ENCODE measurements at places on chromosomes 7 and 10.

GRCh38 chr7:30684351-30684750 is 2.1 kb upstream of the CRHR2 start:
- no peak for DNase-seq

DNA sequence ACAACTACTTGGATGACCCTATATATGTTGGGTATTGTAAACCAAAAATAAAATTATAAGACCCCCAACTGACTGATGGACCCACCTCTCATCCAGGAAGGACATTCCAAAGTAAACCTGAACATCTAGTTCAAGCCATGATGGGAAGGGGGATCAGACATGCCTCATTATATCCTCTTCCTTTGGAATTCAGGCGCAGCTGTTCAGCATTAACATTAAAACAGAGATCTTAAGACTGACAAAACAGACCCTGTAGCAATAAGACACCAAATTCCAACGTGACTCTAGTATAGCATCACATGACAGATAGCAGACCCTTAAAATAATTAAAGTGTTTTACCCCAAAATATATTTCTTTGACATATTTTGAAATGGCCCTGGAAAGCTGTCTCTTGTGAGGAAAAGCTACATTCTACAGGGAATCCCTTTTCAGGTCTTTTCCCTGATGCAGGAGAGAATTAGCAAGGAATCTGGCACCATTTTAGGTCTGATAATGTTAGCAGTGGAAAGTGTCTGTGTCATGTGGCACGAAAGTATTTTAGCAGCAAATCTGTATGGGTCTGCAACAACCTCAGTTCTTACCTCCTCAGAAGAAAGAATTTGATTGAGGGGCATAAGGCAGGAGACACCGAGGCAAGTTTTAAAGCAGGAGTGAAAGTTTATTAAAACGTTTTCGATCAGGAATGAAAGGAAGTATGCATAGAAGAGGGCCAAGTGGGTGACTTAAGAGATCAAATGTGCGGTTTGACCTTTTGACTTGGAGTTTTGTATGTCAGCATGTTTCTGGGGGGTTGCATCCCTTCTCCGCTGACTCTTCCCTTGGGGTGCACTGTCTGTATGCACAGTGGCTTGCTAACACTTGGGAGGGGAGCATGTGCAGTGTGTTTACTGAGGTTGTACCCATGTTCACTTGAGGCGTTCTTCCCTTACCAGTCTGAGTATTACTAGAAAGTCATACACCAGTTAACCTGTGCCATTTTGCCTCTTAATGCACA is 236.6 kb upstream of the PPP1R3A start:
- DNase-seq = no peak

GRCh38 chr10:72277340-72277995 is 3.7 kb downstream of the DDIT4 start:
- no peak for DNase-seq

DNA sequence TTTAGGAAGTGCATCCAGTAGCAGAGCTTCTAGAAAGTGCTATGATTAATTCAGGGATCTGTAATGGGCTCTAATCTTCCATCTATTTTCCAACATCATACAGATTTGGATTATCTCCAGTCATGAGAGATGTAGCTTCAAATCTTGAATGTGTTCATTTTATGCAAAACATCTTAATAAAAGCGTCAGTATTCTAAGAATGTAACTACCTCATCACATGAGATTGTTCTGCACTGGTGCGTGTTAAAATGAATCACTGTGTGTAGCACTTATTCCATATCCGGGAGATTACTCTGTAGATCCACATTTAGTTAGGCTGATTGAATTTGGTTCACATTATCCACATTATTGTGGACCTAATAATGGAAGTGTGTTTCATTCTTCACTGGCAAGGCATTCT is 344.9 kb upstream of the CHRM2 start:
- no peak for DNase-seq

DNA sequence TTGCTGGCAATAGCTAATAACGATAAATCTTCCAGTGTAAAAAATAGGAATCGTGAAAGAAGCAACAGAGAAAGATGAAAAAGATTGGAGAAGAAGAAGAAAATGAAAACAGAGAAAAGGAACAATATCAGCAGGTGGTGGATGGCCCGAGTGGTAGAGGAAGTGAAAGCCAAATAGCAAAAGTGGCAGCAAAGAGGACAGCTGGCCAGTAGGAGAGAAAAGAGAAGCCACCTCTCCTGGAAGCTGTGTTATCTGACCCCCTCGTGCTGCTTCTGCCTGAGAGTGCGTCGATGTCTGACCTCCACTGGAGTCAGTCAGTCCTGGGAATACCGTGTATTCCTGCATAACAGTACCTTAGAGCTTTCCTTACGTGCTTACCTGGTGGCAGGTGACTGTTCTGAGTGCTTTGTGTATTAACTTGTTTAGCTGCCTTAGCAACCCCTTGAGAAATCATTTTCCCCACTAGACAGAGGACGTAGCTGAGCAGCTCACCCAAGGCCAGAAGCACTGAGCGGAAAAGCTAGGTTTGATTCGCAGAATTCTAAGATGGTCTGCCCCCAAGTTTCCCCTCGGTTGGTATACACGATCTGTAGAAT is 88.3 kb downstream of the CHN2 start:
- DNase-seq = peak; percentile 30

- DNase-seq = no peak
These were observed 190.5 kb downstream of the SKAP2 start for GRCh38 chr7:26673858-26674257.

DNA sequence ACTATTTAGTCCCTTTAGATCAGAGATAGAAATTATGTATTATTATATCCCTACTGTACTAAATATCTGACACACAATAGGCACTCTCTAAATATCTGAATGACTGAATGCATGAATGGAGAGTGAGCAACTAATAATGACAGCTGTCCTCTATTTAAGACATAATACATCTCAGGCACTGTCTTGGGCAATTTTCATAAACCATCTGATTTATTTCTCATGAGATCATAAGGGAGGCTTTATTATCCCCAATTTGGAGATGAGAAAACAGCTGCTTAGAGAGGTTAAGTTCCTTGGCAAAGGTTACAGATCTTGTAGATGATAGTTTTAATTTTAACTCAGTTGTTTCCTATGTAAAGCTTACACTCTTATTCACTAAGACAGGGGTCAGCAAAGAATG is 570.6 kb downstream of the GRM8 start:
- DNase-seq = no peak

DNA sequence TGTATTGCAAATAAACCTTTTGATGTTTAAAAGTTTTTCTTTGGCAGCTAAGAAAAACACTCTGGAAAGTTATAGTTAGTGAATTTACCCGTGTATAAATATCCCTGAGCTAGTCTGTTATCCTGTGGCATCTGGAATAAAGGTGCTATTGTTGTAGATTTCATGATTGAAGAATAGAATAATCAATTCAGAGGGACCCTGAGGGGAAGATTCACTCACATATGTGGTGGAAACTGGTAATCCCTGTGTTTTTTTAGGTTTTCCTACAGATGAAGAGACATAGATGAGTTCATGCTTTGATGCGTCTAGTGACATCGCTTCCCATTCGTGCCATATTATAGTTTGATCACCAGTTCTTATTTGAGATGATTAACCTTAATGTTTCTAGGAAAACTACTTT is 164.6 kb downstream of the TWIST1 start:
- DNase-seq = no peak

- peak; percentile 84 for DNase-seq
These were observed 3.8 kb upstream of the GTF2IRD1 start for GRCh38 chr7:74449809-74450397.

- DNase-seq = peak; percentile 33
These were observed 1.3 kb upstream of the SAMD8 start for GRCh38 chr10:75110006-75110632.

DNA sequence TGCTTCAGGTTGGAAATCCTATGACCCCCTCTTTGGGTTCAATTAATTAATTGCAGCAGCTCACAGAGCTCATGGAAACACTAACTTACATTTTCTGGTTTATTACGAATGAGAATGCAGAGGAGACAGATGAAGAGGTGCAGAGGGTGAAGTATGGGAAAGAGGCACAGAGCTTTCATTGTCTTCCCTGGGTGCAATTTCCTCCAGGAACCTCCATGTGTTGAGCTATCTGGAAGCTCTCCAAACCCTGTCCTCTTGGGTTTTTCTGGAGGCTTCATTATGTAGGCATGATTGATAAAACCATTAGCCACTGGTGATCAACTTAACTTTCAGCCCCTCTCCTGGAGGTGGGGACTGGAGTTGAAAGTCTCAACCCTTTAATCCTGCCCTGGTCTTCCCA is 133.0 kb upstream of the AUTS2 start:
- DNase-seq = no peak

All from hematopoietic multipotent progenitor cell treated with erythropoietin and hydrocortisone succinate and interleukin-3 and kit ligand, for 6 days (in vitro differentiated cells).